ENCODE measurements at places on chromosomes 5 and 9.

DNA sequence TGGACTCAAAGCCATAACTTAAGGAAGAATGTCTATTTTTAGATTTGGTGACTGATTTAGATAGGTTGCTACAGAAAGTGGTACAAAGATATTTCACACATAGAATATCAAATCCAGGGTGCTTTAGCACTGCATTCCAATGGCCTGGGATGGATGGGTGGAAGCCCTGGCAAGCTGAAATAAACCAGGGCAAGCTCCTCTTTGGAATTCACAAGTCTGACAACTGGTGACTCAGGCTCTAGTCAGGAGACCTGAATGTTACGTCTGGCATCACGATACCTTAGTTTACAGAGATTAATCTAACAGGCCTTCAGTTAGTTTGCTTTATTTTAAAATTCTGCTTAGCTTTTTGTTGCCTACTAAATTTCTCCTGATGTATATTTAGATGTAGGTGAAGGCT is 144.0 kb downstream of the TMC1 start:
- no peak for DNase-seq

- DNase-seq, result no peak
Measured at GRCh38 chr5:147371290-147371689, 136.5 kb downstream of the STK32A start.

DNA sequence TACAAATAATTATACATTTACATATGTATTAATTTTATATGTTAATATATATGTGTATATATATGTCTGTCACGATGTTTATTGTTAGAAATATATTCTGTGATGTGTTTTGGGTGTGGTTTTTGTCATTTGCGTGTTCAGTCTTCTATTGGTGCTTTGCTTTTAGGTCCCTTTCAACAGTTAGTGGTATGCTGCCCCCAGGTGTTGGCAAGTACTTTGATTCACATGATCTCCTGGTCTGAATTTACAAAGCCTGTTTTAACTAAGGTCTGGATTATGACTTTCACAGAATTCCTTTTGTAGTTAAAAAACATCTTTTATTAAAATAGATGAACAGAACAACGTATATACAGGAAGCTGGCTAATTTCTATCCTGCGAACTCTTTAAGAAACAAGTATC is 271.5 kb downstream of the CCDC171 start:
- DNase-seq, result no peak

- DNase-seq, result no peak
Measured at GRCh38 chr9:76298521-76299144, 95.6 kb downstream of the RFK start.

GRCh38 chr5:14258840-14259239 is 115.7 kb downstream of the TRIO start:
- DNase-seq, result no peak

DNA sequence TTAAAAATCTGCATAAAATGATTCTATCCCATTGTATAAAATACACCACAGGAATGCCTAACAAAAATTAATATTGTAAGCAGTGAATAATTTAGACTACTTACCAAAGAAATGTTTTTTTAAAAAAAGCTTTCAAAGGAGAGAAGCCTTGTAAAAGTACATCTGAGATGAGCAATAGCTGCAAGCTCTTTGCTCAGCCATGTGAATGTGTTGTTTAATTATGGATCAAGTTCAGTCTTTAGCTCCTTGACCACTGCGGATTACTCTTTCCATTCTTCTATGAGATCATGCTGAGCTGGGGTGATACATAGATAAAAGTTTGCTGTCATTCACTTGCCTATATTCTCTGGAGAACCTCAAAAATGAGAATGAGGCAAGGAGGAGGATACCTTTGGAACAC is 782.4 kb upstream of the ZNF608 start:
- no peak for DNase-seq

- no peak for DNase-seq
Measured at GRCh38 chr5:169296419-169297143, 4.4 kb downstream of the SLIT3 start.

GRCh38 chr5:127011961-127012644 is 18.3 kb downstream of the MARCHF3 start:
- DNase-seq, result no peak

GRCh38 chr5:159104051-159104651 is 4.4 kb upstream of the EBF1 start:
- no peak for DNase-seq

- DNase-seq, result no peak
Measured at GRCh38 chr5:32785611-32786254, 74.6 kb downstream of the NPR3 start.

GRCh38 chr5:61667525-61668218 is 335.6 kb downstream of the ZSWIM6 start:
- no peak for DNase-seq

DNA sequence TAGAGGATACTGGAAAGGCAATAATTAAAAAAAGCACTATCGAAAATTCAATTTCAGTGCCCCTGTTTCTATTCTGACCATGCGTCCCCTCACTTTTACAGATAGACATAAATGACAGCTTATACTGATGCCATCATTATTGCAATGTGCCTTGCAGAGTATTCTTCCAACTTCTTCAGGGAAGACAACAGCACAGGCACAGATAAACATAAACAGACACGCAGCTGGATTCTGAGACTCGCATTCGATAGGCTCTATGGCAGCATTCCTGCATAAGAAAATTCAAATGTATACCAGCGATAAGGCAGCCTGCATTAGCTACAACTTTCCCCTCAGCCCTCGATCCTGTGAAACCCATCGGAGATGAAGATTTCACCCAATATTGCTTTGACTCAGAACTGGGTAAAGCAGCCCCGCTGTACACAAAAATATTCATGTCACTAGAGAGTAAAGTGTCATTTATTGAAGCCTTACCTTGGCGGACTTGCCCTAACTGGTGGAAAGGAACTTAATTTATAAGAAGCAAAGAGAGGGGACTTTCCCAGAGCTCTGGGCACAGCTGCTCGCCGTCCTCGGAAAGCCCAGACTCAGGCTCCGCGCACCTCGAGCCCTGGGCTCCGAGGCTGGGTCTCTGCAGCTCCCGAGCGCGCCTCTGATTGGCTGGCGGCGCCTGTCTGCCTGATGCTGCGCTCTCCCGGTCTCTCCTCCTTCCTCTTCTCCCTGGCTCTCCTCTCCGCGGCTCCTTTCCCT is at the start of gene CDH18:
Gene CDH18 (minus strand): TSS at position 589 of the 750 bp plus-strand sequence. CDS start 149,214 bp downstream, outside the sequence.
- DNase-seq, result no peak

DNA sequence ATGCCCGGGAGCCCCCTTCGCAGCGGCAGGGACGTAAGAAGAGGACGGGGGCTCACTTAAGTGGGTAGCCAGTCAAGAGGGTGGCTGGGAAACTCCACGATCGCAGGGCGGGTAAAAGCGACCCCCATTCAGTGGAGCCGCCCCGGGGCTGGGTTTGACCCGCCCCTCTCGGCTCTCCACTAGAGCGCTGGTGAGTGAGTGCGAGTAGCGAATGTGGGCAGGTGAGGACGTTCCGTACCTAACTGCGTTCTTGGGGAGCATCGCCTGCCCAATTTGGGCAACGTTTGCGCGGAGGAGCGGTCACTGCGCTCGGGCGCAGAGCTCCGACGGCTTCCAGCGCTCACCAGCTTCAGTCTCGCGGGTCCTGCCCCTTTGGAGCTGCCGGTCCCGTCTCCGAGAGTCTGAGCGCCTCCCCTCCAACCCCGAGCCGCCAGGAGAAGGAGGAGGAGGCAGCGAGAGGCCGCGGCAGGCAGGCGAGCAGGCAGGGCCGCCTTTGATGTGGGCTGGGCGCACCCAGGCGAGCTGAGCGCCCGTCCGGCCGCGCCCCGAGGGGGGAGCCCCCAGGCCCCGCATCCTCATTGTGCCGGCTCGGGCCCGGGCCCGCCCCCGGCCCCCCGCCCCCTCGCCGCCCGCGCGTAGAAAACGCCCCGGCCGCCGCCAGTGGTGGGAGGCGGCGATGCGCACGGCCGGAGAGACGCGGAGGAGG is at the start of gene FGF18:
Gene FGF18 (plus strand): TSS at position 666 of the 706 bp plus-strand sequence. CDS start 553 bp downstream, outside the sequence.
- DNase-seq, result peak; percentile 30

DNA sequence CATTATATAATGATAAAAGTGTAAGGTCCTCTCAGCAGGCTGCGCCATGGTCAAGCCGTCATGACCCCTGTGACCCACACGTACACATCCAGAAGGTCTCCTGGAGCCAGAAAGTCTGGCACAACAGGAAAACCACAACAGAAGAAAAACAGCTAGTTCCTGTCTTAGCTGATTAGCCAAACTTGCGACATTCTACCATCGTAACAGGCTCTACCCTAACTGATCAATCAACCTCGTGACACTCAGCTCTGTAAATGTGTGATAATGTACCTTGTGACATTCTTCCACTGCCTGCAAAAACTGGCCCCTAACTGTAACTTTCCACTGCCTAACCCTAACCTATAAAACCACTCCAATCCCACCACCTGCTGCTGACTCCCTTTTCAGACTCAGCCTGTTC is 316.4 kb upstream of the TUSC1 start:
- DNase-seq, result no peak

GRCh38 chr9:71685394-71685793 is 82.9 kb downstream of the CEMIP2 start:
- no peak for DNase-seq

Measured in activated gamma-delta T cell (primary cell).